HCEC 1CT (cell line): ENCODE measurements at places on chromosomes 5 and 9.

GRCh38 chr5:58505971-58506640 is 14.9 kb downstream of the GAPT start:
- DNase-seq, result no peak

DNA sequence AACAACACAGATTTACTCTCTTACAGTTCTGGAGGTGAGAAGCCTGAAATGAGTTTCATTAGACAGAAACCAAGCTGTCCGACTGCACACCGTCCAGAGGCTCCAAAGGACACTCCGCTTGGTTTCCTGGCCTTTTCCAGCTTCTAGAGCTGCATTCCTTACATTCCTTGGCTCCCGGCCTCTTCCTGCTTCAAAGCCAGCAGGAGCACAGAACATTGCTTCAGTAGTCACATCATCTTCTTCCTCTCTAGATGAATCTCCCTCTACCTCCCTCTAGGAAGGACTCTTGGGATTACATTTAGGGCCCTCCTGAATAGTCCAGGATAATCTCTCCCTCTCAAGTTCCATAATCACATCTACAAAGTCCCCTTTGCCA is 213.3 kb downstream of the CDK5RAP2 start:
- peak; percentile 95 for DNase-seq

- peak; percentile 89 for DNase-seq
Measured at GRCh38 chr9:87862536-87863268, 20.0 kb upstream of the SPATA31E1 start.

- no peak for DNase-seq
Measured at GRCh38 chr5:140509898-140510297, 37.6 kb upstream of the EIF4EBP3 start.

DNA sequence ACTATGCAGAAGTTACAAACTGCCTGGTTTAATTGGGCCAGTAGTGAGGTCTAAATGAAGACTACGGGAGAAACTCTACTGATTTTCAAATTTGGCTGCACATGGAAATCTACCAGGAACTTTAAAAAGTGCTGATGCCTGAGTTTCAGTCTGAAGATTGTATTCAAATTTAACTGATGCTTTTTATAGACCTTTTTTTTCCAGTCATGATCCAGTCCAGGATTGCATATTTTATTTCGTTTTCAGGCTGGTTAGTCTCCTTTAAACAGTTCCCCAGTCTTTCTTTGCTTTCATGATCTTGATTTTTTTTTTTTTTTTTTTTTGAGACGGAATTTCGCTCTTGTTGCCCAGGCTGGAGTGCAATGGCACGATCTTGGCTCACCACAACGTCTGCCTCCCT is 23.7 kb upstream of the SPZ1 start:
- no peak for DNase-seq

DNA sequence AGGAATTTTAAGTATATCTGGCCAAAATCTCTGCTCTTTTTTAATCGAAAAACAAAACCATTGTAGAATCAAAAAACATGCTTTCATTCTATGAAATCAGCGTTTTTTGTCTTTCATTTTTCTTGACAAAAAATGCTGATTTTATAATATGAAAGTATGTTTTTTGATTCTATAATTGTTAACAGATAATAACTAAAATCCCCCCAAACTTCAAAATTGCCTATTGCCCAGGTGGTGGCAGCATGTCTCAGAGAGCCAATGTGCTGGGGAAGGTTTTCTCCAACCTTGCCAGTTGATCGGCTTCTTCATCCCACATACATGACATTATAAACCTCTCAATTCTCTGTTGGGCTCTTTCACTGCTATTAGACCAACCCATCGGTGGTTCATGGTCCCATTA is 5.1 kb upstream of the SMIM15 start:
- peak; percentile 38 for DNase-seq

DNA sequence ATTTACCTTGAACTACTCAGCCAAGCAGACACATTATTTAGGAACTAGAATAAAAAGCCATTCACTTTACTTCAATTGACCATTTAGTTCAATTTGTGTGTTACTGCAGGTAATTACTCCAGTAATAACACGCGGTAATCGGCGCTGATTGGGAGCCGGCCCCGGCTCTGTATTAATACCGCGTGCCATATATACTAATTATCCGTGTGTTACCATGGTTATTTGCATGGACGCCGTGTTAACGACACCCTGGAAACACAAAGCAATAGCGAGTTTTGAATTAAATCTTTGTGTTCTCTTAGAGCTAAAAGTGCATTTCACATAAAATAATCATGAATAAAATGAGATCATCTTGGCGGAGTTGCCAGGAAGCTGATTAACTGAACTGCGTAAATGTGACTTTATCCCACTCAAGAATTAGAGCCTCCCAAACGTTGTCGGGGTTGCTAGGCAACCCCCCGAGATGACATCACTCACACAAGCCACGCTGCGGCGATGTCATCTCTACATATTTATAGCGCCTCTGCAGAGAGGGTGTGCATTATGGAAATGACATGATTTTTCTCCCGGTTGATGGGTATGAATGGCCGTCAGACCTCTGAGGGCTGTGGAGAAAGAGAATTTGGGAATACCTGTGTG is 41.4 kb upstream of the RNU6ATAC start:
- peak; percentile 24 for DNase-seq

DNA sequence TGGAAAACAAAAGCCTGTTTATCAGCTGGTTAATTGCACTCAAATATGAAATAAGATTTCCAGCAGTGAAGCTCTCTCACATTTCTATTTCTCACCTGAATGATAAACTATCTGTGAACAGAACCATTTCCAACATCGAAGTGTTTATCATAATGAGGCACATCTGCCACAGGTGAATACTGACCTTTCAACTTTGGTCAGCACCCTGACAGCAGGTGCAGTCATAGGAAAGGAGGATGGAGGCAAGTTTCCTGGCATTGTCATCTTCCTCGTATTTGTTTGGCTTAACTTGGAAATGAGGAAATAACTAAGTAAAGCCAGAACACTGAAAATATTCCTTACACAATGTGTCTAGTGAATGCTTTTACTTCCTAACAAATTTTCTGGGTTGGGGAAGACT is 716.4 kb downstream of the NR2F1-AS1 start:
- DNase-seq, result no peak

GRCh38 chr5:7317751-7318150 is 78.2 kb upstream of the ADCY2 start:
- DNase-seq, result no peak

DNA sequence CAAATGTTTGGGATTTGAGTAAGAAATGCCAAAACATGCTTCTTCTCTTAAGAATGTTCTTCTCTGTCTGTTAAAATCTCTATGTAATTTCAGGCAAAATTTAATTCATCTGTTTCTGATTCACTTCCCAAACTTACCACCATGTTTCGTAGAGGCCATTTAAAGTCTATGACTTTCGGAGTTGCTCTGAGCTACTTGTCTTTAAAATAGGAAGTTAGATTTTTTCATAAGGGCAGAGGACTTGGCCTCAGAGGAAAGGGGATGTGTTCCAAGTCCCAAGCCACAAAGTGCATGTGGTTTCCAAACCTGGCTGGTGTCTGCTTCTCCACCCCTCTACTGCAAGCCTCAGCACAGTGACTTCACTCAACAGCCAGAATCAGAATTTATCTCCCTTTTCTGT is 111.3 kb upstream of the ADRA1B start:
- no peak for DNase-seq

DNA sequence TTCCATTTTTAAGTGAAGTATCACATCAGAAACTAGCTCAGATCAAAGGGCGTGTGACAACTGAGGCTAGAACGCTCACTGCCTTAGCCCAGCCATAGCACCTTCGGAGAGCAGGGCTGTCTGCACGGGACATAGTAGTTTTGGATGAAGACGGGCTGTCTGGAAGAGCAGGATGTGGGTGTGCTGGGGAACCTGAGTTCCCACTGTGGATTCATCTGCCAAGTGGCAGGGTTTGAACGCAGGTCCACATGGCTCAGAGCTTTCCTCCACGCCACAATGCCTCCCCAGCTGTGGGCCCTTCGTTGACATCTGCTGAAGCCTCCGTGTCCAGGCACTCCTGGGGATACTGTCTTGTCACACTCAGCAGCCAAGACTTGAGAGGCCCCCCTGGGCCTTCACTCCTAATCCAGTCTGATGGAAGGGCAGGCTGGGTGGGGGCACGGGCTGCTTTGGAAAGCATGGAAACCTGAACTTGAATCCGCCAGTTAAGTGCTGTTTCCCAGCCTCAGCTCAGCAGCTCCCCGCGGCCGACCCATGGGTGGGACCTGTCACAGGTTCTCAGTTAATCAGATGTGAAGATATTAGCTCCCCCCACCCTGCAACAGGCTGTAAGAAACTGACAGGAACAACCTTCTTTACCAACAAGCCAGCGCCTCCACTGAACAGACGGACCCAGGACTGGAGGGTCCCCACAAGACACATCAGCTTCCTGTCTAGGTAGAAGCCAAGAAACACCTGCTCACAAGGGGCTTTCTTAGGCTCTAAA is 228.1 kb downstream of the FANCC start:
- DNase-seq, result no peak

GRCh38 chr5:71586052-71586940 is 844 bp upstream of the MCCC2 start:
- no peak for DNase-seq

- peak; percentile 94 for DNase-seq
Measured at GRCh38 chr9:115157245-115157674, 39.3 kb upstream of the TNC start.

DNA sequence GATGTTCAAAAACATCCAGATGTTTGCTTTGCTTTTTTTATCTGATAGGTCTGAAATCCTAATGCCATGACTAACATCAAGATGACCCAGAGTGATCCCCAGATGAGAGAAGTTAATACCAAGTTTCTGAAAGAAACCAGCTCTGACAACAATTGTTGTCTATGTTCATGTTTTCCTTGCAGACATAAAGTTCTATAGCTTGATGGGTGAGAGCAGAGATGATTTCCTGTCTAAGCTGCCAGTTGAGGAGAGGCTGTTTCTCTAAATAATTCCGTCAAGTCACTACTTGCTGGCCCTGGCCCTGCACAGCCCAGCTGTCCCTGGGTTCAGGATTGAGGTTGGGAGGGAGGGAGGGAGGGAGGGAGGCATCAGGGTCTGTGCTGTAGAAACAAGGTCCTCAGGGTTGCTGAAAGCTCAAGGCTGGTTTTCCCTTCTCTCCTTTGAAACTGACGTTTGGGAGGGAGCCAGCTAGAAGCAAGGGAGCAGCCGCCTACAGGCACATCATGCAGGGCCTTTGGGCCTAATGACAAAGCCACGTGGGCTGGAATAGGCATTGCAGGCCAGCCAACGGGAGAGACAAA is 3.9 kb downstream of the SPARC start:
- peak; percentile 46 for DNase-seq

DNA sequence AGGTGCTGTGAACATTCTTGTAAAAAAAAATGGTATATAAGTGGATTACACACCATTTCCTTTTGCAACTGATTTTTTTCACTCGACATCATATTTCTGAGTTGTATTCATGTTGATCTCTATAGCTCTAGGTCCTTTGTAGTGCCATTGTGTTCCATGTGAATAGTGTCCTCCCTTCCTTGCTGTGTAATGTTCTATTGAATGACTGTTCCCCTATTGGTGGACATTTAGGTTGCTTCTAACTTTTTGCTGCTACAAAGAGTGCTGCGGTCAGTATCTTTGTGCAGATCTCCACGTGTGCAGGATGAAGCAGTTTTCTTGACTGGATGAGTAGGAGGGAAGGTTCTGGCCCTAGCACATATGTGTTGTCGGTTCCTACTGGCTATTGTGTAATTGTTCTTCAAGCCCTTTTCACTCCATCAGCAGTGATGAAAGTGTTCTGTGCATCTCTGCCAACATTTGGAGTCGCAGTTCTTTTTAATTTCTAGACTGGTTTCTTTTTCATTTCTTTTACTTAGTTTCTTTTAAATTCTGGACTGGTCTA is 20.2 kb downstream of the DAB2IP start:
- no peak for DNase-seq

DNA sequence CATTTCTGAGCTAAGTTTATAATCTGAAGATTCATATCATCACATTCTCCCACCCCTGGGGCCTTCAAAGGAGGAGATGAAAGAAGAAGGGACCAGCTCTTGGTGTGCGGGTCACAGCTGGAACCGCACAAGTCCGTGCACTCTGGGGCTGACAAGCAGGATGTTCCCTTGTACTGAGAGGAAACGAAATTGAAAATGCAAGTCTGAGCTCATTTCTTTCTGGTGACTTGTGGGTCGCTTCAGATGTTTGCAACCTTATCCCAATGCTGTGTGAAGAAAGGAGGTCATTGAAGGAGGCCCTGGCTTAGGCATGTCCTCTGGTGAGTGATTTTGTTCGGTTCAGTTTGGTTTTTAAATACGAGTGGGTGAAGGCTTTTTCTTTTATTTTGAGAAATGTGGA is 59.6 kb downstream of the C9orf152 start:
- DNase-seq, result no peak

GRCh38 chr5:38191693-38192092 is 66.7 kb upstream of the EGFLAM start:
- DNase-seq, result no peak
